ENCODE measurements at places on chromosomes 6 and 20.

DNA sequence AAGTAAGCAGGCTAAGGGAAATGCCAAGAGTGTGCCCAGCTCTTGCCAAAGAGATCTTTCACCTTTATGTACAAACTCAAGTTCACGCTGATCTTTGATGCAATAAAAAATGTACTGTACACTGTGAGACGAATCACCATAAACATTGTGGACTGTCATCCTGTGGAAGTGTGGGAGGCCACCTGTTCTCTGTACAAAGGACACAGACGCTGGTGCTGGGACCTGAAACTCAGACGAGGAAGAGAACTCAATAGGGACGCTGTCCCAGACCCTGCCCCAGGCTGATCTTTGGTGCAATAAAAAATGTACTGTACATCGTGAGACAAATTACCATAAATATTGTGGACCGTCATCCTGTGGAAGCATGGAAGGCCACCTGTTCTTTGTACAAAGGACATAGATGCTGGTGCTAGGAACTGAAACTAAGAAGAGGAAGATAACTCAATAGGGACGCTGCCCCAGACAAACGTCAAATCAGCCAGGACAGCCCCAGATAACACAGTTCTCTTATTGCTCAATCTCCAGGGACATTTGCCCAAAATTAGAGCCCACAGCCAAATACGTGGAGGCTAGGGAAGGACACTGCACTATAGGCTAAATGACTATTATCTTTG, 312.7 kb upstream of the SGK1 start:
- DNase-seq = no peak

DNA sequence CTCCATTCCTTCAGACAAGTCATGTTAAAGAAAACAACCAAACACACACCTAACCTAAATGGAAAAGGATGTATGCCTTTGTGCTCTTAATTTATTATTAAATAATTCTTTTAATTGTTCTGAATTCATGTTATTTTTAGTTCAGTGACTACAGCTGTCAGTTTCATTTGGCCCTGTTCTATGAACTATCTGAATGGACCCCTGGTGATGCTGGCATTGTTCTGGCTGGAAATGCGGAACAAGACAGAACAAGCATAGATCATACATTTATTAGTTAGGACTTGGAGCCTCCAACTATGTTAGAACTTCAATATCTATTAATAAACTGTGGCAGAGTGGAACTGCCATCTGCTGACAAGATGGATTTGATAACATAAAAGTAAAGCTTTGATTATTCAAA, 5.7 kb downstream of the MAP3K7 start:
- no peak for DNase-seq

DNA sequence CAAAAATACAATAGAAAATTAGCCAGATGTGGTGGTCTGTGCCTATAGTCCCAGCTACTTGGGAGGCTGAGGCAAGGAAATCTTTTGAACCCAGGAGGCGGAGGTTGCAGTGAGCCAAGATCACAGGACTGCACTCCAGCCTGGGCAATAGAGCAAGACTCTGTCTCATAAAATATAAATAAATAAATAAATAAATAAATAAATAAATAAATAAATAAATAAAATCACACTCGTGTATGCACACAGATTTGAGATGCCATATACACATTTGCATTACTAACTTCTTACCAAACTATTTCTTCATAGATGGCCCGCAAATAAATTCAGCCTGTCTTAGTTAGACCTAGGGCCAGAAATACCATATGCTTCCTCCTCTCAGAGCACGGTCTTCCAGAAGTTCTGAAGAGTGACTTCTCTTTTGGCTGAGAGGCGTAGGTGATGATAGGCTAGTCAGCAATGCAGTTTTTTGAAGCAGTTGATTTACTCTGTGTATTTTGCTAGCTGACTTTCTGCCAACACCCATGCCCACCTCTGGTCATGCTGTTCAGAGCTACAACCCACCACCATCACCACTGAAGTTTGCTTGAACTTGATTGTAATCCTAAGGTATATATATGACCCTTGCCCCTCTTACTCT, 150.1 kb downstream of the SASH1 start:
- DNase-seq = no peak

GRCh38 chr6:46996860-46997641, 45.1 kb downstream of the ADGRF1 start:
- no peak for DNase-seq
